ENCODE measurements at places on chromosomes 12 and 14.

DNA sequence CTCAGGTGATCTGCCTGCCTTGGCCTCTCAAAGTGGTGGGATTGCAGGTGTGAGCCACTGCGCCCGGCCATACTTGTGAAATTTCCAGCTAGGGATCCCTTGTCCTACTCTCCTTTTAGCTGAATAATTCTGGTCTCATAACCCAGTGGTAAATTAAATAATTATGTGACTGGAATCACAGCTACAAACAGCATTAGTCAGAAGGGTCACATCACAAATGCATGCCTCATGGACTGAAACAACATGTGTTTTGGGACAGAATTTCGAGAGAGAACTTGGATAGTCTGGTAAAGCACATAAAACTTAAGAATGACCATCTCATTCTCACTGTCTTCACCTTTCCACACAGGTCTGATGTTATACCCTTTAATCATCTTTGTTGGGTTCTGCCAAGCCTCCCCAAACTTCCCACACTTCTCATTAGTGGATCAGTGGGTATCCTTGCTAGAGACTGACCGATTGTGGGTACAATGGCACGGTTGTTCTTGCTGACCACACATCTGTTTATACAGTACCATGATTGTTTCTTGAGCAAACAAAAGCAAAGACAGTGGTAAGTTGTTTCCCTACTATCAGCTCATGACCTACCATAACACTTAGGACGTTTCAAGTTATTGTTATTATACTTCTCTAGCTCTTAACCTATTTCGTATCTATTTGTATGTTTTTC, 5.1 kb downstream of the GPRC5D start:
- no peak for DNase-seq

DNA sequence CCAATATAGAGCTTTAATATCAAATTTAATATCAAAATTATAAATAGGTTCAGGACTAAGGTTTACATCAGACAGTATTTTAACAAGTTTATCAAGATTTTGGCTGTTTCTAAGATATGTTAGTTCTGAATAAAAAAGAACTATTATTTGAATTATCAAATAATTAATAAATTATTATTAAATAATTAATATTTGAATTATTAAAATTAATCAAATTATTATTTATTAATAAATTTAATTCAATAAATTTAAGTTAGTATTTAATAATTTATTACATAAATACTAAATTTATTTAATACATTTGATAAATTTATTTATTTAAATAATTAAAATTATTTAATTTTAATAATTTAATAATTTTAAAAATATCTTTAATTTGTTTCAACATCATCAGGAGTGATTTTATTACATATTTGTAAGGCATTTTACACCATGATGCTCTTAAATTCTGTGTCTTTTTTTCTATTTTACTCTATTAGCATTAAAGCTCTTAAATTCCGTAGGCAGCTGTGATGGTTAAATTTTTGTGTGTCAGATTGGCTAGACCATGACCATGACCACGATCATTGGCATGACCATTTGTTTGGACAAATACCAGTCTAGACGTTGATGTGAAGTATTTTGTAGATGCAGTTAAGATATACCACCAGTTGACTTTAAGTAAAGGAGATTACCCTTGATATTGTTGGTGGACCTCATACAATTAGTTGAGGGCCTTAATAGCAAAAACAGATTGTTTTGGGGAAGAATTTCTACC, 82.6 kb downstream of the BBS10 start:
- DNase-seq = no peak

GRCh38 chr12:48423171-48423570, 49.2 kb upstream of the ANP32D start:
- no peak for DNase-seq

GRCh38 chr14:58915646-58916045, 272.8 kb upstream of the DAAM1 start:
- no peak for DNase-seq

DNA sequence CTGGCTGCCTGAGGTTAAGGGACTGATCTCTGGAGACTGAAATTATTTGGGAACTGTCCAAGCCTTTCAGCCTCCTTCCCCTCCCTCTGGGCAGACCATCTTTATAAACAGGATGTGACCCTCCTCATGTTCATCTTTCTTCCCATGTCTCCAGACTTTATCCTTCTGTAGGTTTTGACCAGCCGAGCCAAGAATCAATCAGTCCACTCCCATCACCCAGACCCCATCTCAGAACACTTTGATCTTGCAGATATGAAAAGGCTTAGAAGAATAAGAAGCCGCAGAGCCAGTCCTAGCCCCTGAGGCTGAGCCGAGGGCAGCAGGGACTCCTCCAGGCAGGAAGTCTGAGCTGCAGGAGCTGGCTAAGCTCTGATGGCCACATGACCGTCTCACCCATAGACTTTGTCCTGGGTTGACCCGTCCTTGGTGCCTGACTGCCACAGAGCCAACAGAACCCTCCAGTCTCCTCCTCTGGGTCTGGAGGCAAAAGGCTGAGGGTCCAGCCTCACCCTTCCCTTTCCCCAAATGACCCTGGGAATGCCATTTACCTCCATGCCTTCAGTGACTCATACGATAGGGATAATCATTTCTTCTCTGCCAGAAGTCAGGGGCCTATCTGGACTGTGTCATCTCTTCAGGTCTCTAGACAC, 1.6 kb downstream of the KRT71 start:
- DNase-seq = no peak

- no peak for DNase-seq
Measured at GRCh38 chr14:53723221-53723620, 233.4 kb downstream of the BMP4 start.

DNA sequence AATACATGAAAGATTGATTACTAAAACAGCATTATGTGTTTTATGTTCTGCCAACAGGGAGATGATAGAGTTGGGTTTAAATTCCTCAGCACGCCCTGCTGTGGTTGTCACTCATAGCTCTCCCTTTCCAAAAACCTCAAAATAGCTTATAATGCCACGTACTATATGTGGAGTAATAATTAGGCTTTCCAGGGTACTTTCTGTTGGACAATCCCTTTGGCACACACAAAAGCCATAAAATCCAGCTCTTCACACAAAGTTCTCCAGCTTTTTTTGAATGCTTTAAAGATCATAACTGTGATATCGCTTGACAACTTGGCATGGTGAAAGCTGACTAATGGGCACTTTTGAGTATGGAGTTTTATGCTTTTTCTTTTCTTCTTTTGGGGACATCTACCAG, 145.3 kb upstream of the DCN start:
- DNase-seq = no peak

DNA sequence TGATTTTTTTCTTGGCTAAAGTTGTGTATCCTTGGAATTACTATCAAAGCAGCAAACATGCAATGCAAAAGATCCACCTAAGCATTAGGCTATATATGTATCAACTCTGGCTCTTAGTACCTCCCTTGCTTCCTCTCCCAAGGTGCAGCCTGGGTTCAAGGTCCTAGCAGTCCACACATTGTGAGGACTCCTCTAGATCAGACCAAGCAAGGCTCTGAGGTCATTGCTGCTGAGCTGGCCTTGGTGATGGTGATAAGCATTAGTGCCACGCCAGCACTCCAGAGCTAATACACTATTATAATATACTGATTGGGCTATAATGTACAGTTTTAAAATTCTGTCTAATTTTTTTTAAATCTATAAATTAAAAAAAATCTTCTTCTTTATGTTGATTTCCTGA, 196.9 kb upstream of the BTG1 start:
- no peak for DNase-seq

DNA sequence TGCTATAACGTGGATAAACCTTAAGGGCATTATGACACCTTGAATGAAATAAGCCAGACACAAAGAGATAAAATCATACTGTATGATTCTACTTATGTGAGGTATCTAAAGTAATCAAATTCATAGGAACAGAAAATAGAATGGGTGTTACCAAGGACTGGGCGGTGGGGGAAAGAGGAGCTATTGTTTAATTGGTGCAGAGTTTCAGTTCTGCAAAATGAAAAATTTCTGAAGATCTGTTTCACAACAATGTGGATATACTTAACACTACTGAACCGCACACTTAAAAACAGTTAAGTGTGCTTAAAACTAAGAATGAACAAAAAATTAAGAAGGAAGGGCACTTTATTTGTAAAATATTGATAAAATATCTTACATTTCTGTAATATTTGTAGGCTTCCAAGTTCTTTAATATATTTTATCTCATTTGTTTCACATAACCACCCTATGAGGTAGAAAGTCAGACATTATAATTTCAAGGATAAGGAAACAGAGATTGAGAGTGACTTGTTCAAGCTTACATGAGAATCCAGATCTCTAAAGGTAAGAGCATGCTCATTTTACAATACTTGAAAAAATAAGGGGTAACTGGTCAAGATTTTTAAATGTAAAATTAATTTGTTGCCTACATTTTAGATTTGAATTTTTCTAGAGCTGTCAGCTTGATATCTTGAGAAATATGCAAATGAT, 14.9 kb downstream of the LTA4H start:
- DNase-seq = no peak

GRCh38 chr12:106915635-106916026, 40.1 kb upstream of the TMEM263 start:
- no peak for DNase-seq

DNA sequence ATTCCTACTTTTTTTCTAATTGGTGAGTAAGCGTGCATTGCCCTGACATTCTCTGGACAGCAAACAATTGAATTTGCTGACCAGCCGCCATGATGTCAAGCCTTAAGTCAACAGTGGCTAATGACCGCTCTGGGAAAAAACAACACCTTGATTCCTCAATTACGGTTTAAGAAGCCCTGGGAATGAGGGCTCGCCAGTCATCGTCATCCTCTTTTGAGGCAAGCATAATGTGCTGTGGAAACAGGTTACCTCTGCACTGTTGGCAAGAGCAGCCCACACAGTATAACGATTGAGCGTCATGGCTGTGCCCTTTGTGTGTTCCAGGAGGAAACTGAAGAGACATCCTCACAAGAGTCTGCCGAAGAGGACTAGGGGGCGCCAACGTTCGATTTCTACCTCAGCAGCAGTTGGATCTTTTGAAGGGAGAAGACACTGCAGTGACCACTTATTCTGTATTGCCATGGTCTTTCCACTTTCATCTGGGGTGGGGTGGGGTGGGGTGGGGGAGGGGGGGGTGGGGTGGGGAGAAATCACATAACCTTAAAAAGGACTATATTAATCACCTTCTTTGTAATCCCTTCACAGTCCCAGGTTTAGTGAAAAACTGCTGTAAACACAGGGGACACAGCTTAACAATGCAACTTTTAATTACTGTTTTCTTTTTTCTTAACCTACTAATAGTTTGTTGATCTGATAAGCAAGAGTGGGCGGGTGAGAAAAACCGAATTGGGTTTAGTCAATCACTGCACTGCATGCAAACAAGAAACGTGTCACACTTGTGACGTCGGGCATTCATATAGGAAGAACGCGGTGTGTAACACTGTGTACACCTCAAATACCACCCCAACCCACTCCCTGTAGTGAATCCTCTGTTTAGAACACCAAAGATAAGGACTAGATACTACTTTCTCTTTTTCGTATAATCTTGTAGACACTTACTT, 138.9 kb downstream of the HMGA2 start:
- DNase-seq = peak; percentile 31

GRCh38 chr14:72744416-72745120, 149.3 kb downstream of the DPF3 start:
- DNase-seq = no peak

GRCh38 chr12:56202838-56203237, 13.6 kb upstream of the SMARCC2 start:
- DNase-seq = no peak

DNA sequence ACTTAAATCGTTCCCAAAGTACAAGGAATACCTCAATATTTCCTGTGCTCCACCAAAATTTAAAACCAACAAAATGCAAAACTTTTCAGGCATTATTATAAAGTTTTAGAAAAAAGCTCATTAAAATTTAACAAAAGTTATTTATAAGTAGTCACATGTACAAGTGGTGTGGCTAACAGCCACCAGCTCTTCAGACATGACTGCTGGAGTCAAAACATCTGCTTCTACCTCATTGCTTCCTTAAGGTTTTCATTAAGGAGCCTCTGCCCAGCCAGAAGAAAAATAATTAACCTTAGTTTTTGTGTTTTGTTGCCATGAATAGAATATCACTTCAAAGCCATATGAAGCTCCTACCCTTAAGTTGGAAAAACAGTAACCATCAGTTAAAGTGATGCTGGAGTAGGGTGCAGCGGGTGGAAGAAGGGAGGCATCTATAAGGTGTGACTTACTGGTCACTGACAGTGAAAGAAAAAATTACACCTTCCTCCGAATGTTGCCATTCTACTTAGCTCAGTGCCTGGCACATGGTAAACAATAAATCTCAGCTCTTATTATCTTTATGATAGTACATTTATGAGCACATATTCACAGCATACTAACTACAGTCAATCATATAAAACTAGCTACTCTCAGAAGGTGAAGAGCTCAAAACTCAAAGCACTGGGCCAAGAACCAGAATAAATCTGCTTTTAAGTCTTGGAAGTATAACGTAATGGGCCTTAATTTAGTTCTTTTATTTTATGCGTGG, 57.7 kb downstream of the GALC start:
- DNase-seq = no peak

DNA sequence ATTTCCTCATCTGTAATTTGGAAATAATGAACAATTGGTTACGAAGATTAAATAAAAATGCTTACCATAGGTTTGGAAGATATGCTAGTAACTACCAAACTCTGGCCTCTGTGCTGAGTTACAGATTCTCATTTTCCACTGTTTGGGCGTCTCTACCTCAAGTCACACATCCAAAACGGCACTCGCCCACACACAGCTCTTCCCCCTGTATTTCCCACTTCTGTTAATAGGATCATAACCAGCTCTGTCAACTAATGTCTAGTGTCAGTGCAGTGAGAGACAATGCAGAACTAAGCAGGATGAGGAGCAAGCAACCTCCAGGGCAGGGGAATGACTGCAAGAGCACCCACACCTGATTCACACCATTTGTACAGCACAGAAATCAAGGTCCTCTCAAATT, 10.9 kb upstream of the SYCP3 start:
- DNase-seq = no peak

GRCh38 chr12:89351489-89352241, 636 bp downstream of the DUSP6 start:
- peak; percentile 72 for DNase-seq

DNA sequence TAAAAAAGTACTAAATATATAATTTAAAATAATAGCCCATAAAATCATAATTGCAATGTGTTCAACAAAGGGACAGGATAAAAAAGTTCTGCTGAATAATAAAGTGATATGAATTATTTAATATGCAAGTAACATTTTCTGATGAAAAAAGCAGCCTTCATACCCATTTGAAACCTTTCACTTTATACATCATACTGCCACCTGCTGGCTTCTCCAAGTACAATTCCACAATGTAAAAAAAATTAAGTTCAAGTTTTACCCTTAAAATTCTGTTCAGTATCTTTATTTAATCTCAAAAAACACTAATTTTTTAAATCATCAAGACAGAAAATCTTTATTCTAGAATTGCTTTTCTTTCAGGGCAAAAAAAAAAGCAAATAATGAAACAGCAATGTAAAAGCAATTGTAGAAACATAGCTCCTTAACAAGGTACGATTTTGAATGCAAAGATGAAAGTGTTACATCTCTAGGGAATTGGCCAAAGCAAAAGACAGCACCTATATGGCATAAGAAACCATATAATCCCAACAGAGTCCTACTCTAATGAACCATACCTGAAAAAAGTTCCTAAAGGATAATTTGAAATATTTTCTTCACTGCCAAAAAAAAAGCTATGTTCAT, 15.0 kb downstream of the MDM1 start:
- DNase-seq = no peak
